RPMI8226 (cell line): ENCODE measurements at places on chromosomes 2 and 18.

DNA sequence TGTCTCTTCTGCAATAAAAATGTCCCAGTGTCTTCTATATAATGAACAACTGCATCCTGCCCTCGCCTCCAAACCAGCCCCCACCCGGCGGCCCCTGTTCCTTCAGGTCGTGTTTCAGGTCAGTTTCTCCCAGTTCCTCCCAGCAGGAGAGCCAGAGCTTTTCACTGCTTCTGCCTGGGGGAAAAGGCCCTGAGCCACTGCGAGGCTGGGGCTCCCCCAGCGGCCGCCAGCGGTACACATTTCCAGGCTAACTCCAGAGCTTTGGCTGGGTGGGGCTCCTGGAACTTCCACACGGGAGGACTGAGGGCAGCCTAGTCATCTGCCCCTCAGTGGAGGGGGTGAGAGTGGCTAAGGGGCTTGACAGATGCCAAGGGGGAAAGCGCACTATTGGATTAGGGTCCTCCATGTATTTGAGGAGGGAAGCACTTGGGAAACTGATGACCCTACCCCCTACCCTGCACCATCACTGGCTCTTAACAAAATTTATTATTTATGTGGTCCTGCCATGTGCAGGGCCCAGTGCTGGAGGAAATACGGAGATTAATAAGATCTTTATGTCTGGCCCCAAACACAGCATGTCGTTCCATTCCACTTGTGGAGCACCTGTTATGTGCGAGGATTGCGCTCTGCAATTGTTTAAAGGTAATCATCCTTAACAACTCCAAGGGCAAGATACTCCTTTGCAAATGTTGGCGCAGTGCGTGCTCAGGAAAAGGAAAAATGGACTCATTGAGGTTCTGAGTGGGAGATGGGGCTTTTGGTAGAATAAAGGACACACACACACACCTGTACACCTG is 17.3 kb upstream of the CYS1 start:
- DNase-seq = peak; percentile 61

GRCh38 chr18:76177160-76177559 is 317.9 kb downstream of the ZNF516 start:
- DNase-seq = no peak

GRCh38 chr2:84711651-84712050 is 169.2 kb downstream of the TRABD2A start:
- no peak for DNase-seq

GRCh38 chr18:75163736-75164135 is 45.2 kb downstream of the PTGR3 start:
- no peak for DNase-seq

GRCh38 chr18:27175914-27176313 is 9.2 kb downstream of the CHST9 start:
- DNase-seq = no peak

DNA sequence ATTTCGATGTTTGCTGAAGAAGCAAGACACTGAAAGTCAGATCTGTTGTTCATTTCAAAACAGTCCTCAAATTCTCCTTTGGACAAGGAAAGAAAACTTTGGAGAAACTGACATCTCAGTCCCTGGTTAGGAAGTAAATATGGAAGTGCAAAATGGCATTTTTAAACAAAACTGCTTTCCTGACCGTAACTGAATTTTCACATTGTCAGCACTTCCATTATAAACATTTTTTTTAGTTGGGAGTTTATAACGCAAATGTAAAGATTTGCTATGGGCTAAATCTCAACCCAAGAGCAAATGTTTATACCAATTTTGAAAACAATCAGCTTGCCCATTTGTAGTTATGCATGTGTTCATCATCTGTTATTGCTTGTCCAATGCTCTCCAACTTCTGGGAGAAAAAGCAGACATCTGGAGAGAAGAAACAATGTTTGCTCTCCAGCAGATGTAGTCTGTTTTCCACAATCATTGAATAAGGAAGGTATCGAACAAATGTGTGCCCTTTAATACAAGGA is 520.1 kb downstream of the ARHGAP15 start:
- no peak for DNase-seq

DNA sequence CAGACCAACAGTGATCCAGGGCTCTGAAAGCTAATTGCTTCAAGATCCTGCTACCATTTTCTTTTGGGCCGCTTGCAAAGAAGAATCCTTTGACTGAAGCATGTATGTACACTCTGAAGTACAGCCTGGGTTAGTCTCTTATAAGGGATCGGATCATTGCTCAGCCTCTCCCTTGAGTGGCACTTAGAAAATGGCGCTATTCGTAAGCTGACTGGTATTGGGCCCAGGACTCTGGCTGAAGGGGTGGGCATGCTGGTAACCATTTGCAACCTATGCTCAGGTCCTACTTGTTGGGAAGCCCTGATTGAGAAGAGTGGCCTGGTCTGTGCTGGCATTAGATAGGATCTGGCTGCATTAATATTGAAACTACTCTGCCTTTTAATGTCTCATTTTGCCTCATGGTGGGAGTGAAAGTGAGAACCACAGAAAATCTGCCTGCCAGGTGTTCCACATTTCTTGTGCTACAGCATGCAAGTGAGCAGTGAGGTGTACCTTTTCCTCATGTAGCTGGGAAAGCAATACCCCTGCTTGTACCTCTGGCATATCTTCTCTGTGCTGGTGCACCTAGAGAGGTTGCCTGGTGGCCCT is 661 bp upstream of the MGAT5 start:
- peak; percentile 79 for DNase-seq

DNA sequence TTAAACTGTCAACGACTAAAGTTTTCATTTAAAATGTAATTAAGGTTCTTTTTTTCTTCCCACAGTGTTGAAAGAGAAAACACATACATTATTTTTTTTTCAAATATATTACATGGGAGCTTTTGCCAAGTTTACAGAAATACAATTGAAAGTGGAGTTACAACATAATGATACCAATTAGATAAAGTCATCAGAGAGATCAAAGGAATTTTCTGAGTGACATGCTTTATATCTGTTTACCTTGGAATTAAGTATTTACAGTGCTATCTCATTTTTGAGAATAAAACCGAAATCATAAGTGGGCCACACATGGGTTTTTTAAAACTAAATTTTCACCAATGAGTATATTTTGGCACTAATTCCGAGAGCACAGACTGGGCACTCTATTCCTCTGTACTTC is 165.2 kb downstream of the RAPGEF4 start:
- DNase-seq = no peak

DNA sequence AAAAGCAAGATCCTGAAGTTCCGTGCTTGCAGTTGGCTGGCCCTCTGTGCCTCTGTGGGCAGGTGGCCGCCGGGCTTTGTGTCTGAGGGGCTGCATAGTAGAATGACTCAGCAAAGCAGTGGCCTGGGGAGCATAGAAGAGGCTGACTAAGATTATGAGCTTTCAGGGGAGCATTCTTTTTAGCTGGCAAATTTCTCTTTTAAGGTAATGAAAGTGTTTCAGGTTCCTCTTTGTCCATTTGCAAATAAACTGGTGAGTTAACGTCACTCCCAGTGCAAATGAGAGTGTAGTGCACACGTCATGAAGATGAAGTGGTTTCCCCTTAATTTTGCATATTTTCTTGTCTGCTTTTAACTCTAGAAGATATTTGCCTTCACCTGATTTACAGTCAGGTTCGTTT is 98.6 kb downstream of the BCL2L11 start:
- peak; percentile 71 for DNase-seq

GRCh38 chr2:154527962-154528361 is 170.5 kb upstream of the KCNJ3 start:
- DNase-seq = no peak

GRCh38 chr18:30929718-30930117 is 112.8 kb downstream of the DSC3 start:
- DNase-seq = no peak

DNA sequence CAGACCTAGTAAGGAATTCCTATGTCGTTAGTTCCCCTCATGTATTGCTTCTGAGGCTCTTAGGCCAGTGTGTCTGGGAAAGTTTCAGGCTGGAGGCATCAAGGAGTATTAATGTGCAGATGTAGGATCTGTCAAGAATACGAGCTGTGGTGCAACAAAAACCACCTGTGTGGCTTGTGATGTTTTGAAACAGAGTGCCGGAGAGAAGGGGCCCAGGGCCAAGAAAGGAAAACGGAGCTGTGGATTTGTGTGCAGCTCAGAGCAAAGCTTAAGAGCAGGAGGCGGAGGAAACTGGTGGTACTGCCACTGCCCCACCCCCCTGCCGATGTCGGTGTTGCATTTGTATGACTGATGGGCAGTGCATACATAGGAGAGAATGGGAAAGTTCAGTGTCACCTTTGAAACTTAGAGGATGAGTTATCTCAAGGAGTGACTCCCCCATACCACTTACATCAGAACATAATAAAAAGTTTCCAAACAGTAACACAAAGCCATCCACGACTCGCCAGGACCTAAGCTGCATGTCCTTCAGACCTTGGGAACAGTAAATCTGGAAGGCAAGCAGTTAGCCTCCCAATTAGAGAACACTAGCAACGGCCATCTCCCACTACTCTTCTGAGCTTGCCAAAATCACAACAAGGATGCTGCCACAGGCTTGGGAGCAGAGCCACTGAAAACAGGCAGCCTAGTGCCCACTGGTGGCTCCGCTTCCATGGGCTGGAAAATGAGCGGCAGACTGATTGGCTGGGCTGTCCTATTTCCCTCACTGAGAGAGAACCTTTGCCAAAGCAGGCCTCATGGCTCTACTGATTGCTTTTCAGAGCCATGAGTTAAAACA is 152.7 kb upstream of the NT5C1B start:
- DNase-seq = no peak

- no peak for DNase-seq
These were observed 18.4 kb downstream of the CASP10 start for GRCh38 chr2:201201371-201201770.

DNA sequence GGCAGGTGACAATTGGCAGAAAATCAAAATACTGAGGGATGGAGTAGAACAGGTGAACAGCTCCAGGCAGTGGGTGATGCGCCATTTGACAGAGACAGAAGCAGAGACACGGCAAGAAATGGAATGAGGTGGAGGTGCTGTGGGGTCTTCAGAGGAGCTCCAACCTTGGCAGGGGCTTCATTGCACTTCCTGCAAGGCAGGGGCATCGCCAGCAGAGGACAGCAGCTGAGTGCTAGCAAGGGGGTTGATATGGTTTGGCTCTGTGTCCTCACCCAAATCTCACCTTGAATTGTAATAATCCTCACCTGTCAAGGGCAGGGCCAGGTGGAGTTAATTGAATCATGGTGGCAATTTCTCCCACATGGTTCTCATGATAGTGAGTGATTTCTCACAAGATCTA is 42.8 kb downstream of the CCDC68 start:
- no peak for DNase-seq

- no peak for DNase-seq
These were observed 35.3 kb downstream of the MMADHC start for GRCh38 chr2:149552226-149552625.

GRCh38 chr2:127508023-127508630 is 18.2 kb downstream of the IWS1 start:
- no peak for DNase-seq

DNA sequence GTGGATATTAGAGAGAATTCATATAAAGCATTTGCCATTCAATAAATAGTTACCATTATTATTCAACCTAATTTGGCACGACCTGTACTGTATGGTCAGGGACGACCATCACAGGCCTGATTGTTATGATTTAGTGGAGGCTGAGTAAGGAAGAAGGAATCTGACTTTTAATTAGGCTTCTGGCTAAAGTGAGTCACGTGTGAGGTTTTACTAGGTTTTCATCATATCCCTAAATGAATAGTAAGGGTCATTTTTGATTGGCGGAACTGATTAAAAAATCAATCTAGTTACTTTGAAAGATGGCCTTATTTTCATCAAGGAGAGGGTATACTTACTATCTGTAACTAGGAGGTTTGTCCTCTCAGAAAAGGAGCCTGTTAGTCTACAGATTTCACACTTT is 143.4 kb downstream of the ADCYAP1 start:
- no peak for DNase-seq

GRCh38 chr18:65206551-65207260 is 544.1 kb upstream of the CDH7 start:
- peak; percentile 46 for DNase-seq

DNA sequence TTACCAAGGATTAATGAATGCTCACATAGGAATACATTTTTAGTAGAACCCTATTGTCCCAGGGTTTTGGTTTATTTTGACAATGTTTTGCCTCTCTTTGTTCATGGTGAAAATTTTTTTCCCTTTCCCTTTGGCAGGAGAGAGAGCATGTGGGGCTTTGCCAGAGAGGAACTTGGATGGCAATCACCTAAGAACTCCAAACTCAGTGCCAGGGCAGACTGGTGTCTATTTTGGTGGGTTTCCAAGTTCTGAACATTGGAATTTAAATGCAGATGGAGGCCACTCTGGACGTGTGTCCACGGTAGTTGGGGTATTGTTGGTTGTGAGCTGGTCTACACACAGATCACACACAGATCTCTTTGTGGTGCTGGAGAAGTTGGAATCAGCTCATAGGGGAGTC is 2091.1 kb upstream of the PIK3C3 start:
- DNase-seq = no peak

DNA sequence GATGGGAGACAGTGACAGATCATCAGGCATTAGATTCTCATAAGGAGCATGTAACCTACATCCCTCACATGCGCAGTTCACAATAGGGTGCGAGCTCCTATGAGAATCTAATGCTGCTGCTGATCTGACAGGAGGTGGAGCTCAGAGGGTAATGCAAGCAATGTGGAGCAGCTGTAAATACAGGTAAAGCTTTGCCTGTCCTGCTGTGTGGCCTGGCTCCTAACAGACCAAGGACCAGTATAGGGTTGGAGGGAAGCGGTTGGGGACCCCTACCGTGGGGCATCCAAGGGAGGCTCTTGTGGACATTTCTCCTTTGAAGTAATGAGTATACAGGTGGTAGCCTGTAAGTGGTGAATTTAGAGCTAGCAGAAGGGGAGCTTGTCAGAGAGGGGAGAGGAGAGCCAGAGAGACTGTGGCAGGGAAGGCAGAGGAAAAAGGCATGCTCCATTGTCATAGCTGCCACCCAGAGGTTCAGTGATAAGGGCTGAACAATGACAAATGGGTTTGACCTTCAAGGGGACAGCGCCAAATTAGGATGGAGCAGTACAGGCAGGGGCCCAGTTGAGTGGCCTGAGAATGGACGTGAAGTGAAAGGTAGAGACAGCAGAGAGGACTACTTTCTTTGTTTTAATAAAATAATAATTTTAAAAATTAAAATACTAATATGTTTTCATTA is 15.2 kb upstream of the TMBIM1 start:
- no peak for DNase-seq

- DNase-seq = no peak
These were observed 186.9 kb downstream of the GFPT1 start for GRCh38 chr2:69200107-69200520.

GRCh38 chr2:150023044-150023443 is 435.5 kb upstream of the MMADHC start:
- DNase-seq = no peak

GRCh38 chr2:98465456-98466226 is 21.0 kb downstream of the INPP4A start:
- DNase-seq = peak; percentile 98
